ENCODE measurements at places on chromosomes 3 and 15. TPM values are rescaled to one million over a fixed set of nuclear protein-coding genes. Genes with fewer than 3 reads are reported as not detected.
A peak's percentile ranks its signal among the peaks of the same experiment; 100 is the strongest.

The TMPRSS7 gene
- total RNA-seq, result not detected

The HDC gene
- total RNA-seq, result 5.8 TPM

The TGM5 gene
- not detected for total RNA-seq

The C2CD4A gene
- 0.33 TPM for total RNA-seq

The MUSTN1 gene
- 8.2 TPM for total RNA-seq

The ROBO2 gene
- total RNA-seq, result 14.6 TPM

The EBLN2 gene
- 4.1 TPM for total RNA-seq

The DUOXA2 gene
- total RNA-seq, result not detected

DNA sequence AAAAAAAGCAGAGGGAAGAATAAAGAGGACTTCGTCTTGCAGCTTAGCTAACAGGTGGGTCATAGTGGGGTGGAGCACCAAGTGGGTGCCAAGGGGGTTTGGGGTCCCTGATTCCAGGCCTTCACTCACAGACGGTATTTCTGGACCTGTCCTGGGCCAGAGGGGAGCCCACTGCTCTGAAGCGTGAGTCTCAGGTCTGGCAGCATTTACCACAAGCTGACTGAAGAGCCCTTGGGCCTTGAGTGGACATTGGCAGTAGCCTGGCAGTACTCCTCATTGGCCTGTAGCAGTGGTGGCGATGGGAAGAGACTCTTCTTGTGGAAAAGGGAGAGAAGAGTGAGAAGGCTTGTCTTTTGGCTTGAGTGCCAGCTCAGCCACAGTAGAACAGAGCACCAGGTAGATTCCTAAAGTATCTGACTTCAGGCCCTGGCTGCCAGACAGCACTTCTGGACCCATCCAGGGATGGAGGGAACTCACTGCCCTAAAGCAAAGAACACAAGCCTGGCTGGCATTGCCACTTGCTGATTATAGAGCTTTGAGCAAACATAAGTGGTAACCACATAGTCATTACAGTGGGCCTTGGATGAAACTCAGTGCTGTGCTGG, 72.9 kb downstream of the GLDN start:
- DNase-seq, result no peak

DNA sequence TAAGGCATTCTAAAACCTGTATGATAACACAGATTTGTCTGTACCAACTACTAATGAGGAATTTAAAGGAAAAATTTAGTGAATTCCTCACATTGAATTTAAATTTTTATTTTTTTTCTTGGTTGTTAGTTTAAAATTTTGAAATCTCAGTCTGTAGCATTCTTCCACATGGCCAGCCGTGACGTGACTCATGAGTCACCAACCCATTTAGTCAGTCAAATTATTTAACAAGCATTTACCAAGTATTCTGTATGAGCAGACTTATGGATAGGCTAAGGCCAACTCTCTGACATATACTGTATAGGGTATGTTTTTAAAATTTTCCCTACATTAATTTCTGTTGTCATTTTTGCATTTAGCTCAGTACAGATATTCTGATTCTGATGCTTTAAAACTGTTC, 112.9 kb downstream of the CNTN4 start:
- no peak for DNase-seq

GRCh38 chr3:128875556-128876120, 3.8 kb upstream of the ACAD9 start:
- DNase-seq, result peak; percentile 48

DNA sequence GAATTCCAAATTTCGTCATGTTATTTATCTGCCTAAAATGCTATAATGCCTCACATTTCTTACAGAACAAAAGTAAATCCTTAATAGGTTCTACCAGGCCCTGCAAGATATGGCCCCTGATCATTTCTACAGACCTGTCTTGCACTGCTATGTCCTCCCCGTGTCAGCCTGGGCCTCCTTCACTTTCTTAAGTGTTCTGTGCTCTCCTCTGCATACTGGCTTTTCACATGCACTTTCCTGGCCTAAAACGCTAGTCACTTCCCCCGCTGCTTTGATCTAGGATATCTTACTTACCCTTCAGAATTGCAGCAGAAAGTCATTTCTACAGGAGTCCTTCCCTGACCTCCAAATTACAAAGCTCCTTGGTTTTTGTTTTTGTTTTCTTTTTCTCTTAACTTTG, 551.3 kb downstream of the NSUN3 start:
- no peak for DNase-seq

GRCh38 chr3:86578071-86578470, 412.9 kb downstream of the VGLL3 start:
- no peak for DNase-seq

GRCh38 chr3:147987549-147987948, 578.4 kb downstream of the ZIC1 start:
- no peak for DNase-seq

DNA sequence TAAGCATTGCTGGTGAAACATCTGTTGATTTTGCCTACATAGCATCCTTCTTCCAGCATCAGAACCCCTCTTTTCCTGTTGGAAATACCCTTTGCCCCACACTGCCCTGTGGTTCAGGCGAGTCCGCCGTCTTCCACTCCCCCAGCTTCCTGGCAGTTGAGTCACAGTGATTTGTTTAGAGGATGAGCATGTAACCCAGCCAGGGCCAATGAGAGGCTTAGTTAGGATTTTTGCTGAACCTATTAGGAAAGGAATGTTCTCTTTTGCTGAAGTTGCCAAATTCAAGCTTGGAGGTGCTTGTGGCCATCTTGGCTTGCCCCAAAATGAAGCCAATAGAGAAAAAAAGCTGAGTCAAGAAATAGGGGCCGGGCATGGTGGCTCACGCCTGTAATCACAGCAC, 19.0 kb upstream of the MEX3B start:
- no peak for DNase-seq

DNA sequence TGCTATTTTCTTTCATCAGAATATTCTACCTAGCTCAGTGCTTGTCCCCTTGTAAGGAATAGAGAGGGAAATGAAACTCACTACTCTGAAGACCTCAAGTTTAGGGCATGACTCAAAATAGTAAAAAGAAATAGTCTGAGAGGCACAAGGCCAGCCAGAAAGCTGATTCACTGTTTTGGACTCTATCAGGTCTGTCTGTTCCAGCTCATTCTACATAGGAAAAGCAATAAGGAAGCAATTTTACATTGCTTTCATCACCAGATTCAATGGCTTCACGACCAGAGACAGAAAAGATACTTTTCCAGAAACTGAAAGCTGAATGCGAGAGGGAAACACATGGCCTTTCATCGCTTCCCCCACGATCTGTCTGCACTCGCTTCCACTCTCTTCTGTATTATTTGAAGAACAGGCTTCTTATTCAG, 276.0 kb downstream of the GBE1 start:
- no peak for DNase-seq

GRCh38 chr3:159455741-159456181, 532.9 kb upstream of the IL12A start:
- no peak for DNase-seq

GRCh38 chr3:26082911-26083310, 293.0 kb downstream of the OXSM start:
- no peak for DNase-seq

DNA sequence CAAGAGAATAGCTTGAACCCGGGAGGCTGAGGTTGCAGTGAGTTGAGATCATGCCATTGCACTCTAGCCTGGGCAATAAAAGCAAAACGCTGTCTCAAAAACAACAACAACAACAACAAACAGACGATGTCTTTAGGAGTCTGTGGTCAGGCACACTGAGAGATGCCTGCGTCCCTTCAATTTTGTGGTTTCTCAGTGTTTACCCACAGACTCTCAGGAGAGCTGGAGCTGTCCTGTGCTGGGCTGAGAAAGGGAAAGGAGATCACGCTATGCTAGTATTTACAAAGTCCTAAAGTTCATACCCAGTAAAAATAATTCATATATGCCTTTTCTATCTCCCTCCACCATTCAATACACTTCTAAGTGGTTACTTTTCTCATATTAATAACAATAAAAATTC, 6.3 kb downstream of the LAMP3 start:
- DNase-seq, result no peak

- DNase-seq, result no peak
These were observed 52.3 kb downstream of the ABHD2 start for GRCh38 chr15:89140595-89140994.

- no peak for DNase-seq
These were observed 65.0 kb downstream of the AAGAB start for GRCh38 chr15:67189326-67190051.

GRCh38 chr3:148335612-148336011, 362.1 kb upstream of the AGTR1 start:
- DNase-seq, result no peak

DNA sequence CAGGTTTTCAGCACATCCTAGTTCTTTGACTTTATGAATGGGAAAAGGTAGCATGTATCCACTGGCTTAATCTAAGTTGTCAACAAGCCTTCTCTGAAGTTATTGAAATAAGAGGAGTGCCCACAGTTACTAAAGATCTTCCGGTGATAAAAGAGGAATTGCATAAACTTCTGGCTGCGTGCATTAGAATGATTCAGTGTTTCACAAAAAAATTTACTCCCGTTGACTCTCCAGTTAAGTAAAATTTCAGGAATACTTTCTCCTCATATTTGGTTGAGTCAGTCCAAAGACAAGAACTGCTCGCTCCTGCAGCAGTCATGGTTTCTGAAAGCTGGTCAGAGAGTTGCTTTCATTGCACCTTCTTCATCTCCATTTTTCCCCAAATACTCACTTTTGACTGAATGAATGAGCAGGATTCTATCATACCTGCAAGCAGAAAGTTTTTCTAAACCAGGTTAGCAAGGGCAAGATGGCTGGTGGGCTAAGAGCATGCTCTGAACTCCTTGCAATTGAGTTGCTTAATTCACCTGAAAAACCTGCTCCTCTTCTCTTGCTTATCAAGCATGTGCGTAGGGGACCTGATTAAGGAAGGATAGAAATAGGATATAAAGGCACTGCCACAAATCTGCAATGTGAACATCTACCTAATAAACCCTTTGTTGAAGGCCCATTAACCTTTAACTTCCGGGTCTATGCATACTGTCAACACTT, 64.2 kb upstream of the TIMP4 start:
- DNase-seq, result no peak

- no peak for DNase-seq
These were observed 21.3 kb downstream of the DUT start for GRCh38 chr15:48352474-48353072.

DNA sequence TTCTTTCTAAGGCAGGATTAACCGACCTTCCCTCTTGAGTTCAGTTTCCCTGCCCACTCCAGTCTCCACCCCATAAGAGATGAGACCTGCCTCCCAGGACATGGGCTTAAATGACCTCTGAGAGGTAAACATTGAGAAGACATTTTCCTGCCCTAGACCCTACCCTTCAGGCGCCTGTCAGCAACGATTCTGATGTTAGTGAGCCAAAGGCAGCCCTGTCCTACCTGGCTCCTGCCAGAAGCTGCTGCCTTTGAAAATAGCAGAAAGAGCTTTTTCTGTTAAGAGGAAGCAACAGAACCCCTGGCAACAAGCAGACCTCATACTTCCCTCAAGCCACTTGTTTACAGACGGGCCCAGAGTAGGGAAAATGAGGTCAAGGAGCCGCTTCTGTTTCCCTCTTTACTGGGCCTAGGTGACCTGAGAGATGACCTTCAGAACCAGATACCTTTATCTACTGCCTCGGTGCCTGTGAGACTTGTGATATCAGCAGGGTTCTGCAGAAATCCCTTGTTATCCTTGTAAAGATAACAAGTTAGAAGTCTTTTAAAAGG, 52.0 kb downstream of the CD200R1L start:
- no peak for DNase-seq

DNA sequence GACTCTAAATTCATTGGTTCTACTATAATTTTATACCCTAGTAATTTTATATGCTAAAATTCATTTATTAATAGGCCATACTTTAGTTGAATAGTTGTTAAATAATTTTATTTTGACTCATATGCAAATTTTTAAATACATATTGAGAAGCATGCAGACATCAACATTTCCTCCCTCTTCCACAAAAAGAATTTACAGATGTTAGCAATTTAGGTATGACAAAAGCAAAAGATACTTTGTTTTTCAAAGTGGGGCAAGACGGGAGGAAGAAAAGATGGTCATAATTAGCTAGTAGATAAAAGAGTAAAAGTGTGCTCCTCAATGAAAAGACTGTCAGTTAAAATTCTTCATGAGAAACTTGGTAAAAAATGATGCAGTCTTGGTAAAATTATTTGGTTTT, 148.9 kb upstream of the TSPAN3 start:
- DNase-seq, result no peak

DNA sequence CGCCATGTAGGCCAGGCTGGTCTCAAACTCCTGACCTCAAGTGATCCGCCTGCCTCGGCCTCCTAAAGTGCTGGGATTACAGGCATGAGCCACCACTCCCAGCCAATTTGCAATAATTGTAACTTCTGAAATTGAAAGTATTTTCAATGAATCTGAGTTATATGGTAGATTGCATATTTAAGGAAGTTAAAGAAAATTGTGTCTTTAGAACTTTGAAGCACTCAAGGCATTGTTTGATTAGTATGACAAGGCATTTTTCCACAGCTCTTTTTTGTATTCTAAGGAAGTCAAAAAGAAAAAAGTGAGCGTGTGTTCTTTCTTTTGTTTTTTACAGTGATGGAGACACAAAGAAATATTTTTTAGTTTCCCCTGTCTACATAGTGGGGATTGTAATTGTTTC, 15.7 kb upstream of the RPLP1 start:
- no peak for DNase-seq

GRCh38 chr3:68360492-68360891, 571.9 kb downstream of the TAFA4 start:
- DNase-seq, result no peak

- no peak for DNase-seq
These were observed 16.1 kb downstream of the DNAJA4 start for GRCh38 chr15:78280319-78281072.

DNA sequence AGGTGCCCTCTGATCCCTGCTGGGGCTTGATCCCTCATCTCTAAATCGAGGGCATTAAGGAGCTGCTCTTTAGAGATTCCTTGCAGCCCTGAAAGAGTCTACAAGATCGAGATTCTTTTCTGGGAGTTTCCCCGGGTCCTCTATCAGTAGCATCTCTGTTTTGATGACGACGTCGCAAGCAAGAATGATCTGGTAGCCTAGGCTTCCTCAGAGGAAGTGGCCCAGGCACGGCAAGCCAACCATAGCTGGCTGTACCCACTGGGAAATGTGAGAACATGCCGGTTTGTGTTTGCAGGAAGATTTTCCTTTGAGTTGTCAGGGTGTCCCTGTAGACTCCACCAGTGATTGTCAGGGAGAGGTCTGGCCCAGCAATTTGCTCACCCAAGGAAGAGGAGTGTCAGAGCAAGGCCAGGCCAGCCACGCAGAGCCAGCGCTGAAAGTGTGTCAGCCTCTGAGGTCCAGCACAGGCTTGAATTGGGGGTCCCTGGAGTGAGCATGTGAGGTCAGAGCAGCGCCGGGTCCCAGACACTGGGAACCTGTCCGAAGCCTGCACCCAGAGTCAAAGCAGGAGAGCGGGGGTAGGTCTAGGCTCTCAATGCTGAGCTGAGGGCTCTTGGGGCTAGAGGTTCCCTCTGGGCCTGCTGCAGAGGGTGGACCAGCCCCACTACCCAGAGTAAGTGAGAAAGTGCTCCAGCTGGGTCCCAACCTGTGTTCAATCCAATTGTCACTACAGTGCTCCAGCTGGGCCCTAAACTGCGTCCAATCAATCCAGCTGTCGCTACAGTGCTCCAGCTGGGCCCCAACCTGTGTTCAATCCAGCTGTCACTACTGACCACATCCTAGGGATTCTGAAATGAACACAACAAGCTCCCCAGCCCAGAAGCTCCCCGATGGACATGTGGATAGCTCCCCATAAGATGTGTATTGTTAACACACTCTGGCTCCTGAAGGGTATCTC, 95.7 kb downstream of the CHDH start:
- peak; percentile 45 for DNase-seq
